ENCODE measurements at places on chromosomes 12 and 14.

GRCh38 chr12:34393821-34394150 is 371.5 kb downstream of the ALG10 start:
- no peak for DNase-seq

DNA sequence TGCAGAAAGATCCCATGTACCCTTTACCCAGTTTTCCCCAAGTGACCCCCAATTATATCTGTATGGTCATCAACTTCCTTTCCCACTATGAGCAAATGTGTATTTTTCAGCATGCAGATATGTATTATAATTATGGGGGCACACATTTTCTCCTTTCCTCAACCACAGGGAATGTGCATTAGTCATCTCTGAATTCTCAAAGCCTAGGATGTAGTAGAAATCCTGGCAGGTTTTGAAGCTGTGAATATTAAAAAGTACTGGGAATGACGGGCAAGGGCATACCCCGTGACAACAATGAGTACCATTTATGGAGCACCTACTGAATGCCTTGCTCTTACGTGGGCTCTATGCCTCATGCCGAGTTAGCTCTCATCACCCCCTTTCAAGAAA is 71.5 kb downstream of the VWF start:
- no peak for DNase-seq

GRCh38 chr14:101221549-101222160 is 318.1 kb upstream of the RTL1 start:
- DNase-seq, result no peak

- no peak for DNase-seq
Measured at GRCh38 chr14:96629558-96630222, 127.5 kb downstream of the PAPOLA start.

GRCh38 chr14:61280526-61281185 is 482 bp downstream of the TMEM30B start:
- DNase-seq, result peak; percentile 29

DNA sequence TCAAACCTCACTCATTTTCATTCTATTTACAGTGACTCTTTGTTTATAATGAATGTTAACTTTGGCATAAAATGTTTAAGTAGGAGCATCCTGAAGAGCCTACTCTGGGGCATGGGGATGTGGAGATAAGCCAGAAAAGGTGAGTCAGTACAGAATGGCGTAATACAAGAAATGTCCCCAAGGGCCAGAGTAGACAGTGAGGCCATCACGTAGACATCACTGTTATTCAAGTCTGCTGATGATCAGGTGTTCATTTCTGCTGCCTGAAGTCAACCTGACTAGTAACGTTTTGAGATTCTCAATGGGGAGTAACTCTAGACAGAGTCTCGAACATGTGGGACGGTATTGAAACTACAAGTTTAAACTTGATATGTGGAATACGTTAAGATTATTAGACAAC is 47.6 kb upstream of the PKP2 start:
- DNase-seq, result no peak

- DNase-seq, result no peak
Measured at GRCh38 chr14:79820866-79821535, 390.3 kb downstream of the DIO2 start.

All from NCI-H2081 (cell line).